ENCODE measurements at places on chromosomes 16 and 17. TPM values are rescaled to one million over a fixed set of nuclear protein-coding genes. Genes with fewer than 3 reads are reported as not detected.

Gene IRX5
- 0.34 TPM for total RNA-seq

- DNase-seq, result no peak
Observed at GRCh38 chr17:12522743-12523183, 142.9 kb upstream of the MYOCD start.

- DNase-seq, result no peak
Observed at GRCh38 chr16:7314163-7314562, 18.5 kb upstream of the RBFOX1 start.

Gene CFAP97D1
- 0.07 TPM for total RNA-seq

DNA sequence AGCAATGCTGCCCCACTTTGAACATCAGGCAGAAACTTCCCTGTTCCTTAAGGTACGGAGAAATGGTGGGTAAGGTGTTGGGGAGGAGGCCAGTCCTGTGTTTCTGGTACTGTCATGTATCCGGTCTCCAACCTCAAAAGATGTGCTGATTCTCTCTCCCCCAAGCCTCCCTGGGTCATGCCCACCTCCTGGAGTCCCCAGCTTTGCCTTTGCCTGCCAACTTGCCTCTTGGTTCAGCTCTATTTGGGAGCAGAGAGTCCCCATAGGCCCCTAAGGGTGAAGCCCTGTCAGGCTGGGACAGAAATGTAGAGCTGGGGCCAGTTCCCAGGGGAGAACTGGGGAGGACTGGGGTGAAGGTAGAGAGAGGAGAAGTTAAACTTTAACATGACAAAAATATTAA is 1.6 kb upstream of the TBX21 start:
- DNase-seq, result no peak

DNA sequence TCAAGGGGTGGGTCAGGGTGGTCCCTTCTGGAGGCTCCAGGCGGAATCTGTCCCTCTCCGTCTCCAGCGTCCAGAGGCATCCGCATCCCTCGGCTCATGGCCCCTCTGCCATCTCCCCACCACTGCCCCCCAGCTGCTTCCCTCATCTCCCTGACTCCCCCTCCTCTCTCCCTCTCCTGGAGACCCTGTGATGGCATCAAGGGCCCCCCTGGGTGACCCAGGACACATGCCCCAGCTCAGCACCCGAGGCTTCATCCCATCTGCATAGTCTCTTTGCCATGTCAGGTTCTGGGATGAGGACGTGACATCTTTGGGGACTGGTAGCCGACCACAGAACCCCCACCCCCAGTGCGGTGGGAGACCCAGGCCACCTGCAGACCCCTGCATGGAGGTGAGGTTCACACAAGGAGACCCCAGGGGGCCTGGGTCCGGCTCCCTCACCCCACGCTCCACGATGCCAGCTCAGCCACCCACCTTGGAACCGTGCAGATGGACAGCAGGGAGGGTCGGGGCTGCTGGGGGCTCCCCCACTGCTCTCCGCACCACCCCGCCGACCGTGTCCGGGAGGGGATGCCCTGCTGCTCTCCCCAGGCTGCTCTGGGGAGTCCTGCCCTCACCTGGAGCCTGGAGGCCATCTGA is 3.8 kb downstream of the SECTM1 start:
- DNase-seq, result no peak

Measured in activated CD8-positive, alpha-beta T cell treated with anti-CD3 and anti-CD28 coated beads for 36 hours (primary cell).